HS-5 (cell line): ENCODE measurements at places on chromosomes 7 and 10.

DNA sequence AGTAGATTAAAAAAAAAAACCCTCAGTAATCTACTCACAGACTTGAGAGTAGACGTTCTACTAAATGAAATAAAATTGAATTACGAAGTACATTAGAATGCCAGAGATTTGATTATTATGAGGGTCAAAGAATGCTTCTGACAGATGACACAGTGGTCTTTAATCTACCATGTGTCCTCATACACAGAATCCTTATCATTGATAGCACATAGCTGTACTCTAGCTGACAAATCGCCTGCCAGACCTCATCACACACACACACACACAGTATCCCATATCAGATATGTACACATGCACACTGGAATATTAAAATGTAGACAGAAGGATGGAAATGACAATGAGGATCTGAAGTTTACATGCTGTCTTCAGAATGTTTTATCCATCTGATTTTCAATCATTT lies 104.6 kb downstream of the SORCS1 start:
- no peak for DNase-seq

DNA sequence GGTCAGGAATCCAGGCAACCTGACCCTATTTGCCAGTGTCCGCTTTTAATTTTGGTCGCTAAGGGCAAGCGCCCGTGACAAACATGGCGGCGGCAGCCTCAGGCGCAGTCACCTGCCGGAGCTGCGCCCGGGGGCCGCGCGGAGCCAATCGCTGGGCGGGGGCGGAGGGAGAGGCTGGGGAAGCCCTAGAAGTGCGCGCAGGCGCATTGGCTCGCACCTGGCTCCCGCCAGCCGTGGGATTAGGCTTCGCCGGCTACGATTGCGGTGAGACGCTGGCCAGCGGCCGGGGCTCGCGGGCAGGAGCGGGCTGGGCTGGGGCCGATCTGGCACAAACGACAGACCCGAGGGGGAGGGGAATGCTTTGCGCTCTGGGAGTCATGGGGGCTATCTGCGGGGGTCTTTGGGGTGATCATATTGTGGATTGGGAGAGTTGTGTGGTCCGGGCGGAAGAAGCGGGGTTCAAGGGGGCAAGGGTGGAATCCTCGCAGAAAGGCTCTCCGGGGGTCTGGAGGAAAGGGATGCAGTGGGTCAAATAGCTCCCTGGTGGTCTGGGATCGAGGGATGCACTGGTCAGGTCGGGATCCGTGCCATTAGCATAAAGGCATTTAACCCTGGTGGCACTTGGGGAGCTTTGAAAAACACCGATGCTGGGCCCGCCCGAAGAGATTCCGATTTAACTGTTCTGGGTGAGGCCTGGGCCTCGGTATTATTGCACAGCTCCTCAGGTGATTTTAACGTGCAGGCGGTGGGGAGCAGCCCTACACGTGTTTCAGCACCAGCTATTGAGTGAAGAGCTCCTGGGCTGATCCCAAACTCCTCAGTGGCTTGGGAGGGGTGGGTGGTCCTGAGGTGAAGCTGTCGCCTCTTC lies 10.1 kb upstream of the C10orf95 start:
- no peak for DNase-seq

GRCh38 chr7:92245487-92246359 lies at the start of the genes ANKIB1 and KRIT1:
TSS of gene ANKIB1 (plus strand) at chr7:92245974. CDS start at chr7:92294979, 49,005 bp downstream.
TSS of gene KRIT1 (minus strand) at chr7:92245914. CDS start at chr7:92242135, 3,779 bp downstream.
- DNase-seq: peak; percentile 50

DNA sequence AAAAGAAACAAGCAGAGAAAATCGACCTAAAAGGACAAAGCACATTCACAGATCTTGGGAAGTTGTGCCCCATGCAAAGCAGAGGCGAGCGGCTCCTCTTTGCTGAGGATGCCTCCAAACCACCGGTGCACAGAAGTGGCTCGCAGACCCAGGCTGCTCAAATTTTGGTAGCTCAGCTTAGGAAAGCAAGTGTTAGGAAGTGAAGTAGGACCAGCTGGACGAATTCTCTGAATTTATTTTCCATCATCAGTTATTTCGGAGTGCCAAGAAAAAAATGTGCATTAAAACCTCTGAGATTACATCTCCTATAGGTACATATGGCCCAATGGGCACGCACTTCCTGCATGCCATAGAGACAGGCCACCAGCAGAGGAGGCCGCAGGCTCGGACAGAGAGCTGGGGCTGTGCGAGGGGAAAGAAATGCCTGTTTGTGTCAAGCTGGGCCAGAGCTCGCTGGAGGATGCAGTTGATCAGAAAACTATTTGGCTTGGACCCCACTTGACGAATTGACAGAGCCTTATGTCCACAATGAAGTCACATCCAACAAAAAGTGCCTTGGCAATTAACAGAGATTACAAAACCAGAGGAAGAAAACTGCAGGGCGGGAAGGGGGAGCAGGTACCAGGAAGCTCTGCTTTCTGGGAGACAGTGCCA lies 122.3 kb upstream of the LYZL2 start:
- peak; percentile 15 for DNase-seq

GRCh38 chr10:132176623-132177500 lies 9.9 kb upstream of the DPYSL4 start:
- no peak for DNase-seq

- no peak for DNase-seq
Observed at GRCh38 chr7:43864126-43864525, 5.2 kb downstream of the MRPS24 start.

DNA sequence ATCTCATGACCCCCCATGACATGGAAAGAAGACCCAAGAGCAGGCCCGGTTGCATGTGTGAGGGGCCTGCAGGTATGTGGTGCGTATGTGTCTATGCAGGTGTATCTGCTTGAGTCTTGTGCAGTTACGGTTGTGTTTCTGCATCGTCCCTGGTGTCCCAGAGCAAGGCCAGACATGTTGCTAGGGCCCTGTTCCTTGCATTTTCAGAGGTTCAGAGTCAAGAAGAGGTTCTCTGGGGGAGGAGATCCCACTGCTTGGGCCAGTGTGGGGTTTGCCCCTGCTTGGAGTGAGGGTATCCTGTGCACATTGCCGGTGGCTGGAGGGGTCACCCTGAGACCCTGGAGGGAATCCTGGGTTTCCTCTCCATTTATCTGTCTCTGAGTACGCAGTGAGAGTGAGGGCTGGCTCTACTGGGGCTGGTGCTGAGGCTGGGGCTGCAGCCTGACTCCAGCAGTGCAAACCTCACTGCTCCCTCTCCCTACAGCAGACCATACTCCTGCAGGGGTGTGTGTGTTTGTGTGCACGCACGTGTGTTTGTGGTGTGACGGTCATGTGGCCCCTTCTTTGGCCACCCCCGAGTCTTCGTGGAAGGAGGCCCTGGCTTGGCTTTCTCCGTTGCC lies 4.1 kb downstream of the TRIM8 start:
- no peak for DNase-seq

GRCh38 chr10:14736600-14737081 lies 38.1 kb downstream of the FAM107B start:
- no peak for DNase-seq

GRCh38 chr10:43471935-43472720 lies 35.2 kb downstream of the ZNF487 start:
- DNase-seq: no peak

GRCh38 chr7:64463636-64464375 lies 99.1 kb downstream of the ZNF680 start:
- no peak for DNase-seq

DNA sequence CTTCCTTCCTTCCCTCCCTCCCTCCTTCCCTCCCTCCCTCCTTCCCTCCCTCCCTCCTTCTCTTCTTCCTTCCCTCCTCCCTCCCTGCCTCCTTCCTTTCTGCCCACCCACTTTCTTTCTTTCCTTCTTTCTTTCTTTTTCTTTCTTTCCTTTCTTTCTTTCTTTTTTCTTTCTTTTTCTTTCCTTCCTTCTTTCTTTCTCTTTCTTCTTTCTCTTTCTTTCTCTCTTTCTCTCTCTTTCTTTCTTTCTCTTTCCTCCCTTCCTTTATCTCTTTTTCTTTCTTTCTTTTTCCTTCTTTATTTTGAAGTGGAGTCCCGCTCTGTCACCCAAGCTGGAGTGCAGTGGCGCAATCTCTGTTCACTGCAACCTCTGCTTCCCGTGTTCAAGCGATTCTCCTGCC lies 33.7 kb upstream of the GTF2IRD1 start:
- no peak for DNase-seq

DNA sequence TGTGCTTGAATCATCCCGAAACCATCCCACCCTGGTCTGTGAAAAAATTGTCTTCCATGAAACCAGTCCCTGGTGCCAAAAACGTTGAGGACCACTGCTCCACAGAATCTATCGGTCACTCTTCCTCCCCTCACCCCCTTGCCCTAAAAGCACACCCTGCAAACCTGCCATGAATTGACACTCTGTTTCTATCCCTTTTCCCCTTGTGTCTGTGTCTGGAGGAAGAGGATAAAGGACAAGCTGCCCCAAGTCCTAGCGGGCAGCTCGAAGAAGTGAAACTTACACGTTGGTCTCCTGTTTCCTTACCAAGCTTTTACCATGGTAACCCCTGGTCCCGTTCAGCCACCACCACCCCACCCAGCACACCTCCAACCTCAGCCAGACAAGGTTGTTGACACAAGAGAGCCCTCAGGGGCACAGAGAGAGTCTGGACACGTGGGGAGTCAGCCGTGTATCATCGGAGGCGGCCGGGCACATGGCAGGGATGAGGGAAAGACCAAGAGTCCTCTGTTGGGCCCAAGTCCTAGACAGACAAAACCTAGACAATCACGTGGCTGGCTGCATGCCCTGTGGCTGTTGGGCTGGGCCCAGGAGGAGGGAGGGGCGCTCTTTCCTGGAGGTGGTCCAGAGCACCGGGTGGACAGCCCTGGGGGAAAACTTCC lies 784 bp upstream of the SERPINE1 start:
- no peak for DNase-seq

DNA sequence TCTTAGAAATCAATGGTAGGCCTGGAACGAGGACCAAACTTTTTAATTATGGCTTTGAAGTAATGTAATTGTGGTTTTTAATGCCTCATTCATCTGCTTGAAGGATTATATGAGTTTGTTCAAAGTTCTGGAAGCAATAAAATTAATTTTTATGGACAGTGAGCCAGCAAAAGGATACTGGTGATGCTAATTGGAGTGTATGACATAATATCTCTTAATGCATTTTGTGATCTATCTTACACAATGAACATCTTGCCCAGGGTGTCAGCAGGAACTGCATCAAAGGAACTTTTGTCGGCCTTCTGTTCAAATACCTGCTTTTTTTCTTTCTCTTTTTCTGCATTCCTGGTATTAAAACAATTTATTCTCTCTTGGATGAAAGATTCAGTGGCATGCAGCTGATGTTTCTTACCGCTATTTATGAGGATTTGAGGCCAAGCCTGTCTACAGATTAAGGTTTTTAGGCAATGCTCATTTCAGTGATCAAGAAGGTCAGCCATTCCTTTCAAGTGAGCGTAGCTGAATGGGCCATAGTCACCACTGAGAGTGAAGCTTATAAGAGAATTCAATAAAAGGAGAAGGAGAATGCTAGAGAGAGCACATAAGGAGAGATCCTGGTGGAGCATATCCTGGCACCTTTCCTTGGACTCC lies 974.8 kb downstream of the SORCS3 start:
- no peak for DNase-seq
